ENCODE measurements at places on chromosomes 16 and 17.

GRCh38 chr17:949623-950303 is 29.8 kb downstream of the NXN start:
- DNase-seq: no peak

DNA sequence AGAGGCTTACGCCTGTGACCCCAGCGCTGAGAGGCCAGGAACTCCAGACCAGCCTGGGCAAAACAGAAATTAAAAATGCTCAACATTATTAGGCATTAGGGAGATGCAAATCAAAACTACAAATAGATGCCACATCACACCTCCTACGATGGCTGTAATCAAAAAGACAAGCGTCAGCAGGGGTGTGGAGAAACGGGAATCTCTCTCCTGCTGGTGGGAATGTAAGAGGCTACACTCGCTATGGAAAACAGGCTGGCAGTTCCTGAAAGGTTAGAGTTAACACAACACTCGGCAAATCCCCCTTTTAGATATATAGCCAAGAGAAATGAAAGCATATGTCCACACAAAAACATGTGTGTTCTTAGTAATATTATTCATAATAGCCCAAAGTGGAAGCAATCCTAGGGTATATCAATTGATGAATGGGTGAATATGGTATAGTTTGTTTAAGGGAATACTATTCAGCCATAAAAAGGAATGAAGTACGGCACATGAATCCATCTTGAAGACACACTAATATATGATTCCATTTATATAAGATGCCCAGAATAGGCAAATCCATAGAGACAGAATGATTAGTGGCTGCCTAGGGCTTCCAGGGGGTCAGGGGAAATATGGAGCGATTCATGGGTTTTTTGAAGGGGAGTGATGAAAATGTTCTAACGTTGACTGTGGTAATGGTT is 1.8 kb upstream of the NPRL3 start:
- no peak for DNase-seq

DNA sequence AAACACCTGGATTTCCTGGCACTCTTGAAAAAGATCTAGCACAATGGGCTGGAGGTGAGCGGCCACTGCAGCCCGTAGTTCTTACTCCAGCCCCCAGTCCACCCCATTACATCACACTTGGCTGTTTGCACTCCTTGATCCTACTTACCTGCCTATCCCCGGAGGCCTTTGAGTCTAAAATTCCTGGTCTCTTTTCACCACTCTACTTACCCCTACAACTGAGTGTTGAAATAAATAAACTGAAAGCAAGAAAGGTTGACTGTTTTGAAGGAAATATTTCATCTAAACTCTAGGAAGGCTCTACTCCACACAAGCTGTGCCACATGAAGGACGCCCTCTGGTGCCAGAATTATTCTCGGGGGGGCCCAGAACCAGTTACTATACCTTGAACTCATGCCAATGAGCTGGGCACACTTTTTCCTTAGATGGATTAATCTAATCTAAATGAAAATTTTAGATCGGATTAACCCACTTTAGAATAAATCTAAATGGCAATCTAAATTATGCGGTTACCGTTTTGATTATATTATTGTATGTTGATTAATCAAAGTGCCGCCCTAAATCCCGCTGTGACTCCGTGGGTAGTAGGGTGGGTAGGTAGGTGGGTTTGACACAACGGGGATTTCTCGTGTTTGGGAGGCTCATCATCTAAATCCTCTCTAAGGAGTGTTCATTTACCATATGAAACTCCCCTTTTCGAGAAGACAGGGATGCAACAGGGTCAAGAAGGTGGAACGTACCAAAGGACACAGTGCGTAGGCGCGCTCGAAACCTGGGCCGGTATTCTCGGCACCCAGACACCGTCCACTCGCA is 651 bp upstream of the EIF1 start:
- DNase-seq: peak; percentile 76

DNA sequence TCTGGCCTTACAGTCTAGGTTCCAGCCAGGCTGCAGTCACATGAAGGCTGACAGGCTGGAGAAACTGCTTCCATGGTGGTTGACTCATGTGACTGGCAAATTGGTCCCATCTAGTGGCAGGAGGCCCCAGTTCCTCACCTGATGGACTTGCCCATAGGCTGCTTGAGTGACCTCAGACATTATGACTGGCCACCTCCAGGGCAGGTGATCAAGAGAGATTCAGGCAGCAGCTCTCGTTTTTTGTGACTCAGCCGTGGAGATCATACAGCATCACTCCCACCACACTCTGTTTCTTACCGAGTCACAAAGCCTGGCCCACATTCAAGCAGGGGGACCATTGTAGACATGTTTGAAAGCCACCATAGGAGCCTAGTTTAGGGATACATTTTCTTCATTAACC is 34.5 kb downstream of the SIAH1 start:
- DNase-seq: peak; percentile 56

GRCh38 chr17:83106913-83107655 is 27.7 kb downstream of the METRNL start:
- DNase-seq: no peak

DNA sequence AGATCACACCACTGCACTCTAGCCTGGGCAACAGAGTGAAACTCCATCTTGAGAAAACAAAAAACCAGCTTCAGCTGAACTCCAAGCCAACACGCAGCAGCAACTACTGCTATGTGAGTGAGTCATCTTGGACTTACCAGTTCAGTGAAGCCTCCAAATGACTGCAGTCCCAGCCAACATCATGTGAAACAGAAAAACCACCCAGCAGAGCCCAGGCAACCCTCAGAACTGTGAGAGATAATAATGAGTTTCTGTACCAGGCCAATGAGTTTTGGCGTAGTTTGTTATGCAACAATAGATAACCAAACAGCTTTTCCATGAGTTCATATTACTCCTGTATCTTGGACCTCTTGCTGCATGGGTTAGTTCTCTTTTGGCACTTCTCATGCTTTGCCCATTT is 23.3 kb downstream of the PHF12 start:
- DNase-seq: peak; percentile 66

DNA sequence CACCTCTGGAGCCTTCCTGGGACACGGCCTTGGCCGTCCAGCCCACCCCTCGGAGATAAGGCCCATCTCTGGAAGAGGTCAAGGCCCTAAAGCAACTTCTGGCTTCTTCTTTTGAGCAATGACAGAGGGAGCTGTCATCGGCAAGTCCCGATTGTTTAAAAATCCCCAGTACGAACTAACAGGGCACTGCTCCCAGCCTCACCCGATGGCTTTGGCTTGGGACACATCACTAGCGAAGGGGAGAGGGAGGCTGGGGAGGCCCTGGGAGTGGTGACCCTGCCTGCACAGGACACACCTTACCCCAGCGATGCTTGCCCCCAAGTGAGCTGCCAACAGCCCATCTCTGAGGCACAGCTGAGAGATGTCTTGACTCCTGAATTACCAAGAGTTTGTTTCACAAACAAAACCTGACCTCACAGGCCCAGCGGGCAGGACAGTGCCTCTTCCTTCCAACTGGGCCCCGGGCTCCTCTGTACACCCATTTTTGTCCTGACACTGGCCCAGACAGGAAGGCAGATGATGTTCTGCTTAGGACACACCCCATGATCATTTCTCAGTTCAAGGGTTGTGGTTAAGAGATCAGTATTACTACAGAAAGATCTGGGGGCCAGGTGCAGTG is 4.8 kb downstream of the SYNGR2 start:
- DNase-seq: peak; percentile 36

DNA sequence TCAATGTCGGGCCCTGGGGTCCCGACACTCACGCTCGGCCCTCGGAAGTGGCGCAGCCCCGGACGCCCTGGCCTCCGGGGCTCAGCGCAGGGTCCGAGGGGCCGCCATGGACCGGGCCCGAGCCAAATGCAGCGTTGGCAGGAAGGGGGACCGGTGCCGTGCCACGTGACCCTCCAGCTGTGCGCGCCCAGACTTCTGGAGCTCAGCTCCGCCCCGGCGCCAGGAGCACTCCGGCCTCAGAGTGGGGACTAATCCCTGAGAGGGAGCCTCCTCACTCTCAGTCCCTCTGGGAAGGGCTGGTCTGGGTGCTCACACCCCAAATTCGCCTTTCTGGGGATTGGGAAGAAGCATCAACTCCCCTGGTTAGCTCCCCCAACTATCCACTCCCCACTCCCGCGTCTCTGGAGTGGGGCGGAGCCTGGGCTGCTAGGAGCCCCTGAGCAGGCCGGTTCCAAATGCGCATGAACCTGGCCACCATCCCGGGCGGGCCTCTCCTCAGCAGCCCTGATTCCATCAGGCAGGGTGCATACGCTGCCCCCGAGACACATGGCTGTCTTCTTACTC is at the start of gene B3GNT9:
B3GNT9 (minus strand) TSS at position 166 of the 564 bp plus-strand sequence. CDS start 513 bp downstream, outside the sequence.
- DNase-seq: peak; percentile 64

DNA sequence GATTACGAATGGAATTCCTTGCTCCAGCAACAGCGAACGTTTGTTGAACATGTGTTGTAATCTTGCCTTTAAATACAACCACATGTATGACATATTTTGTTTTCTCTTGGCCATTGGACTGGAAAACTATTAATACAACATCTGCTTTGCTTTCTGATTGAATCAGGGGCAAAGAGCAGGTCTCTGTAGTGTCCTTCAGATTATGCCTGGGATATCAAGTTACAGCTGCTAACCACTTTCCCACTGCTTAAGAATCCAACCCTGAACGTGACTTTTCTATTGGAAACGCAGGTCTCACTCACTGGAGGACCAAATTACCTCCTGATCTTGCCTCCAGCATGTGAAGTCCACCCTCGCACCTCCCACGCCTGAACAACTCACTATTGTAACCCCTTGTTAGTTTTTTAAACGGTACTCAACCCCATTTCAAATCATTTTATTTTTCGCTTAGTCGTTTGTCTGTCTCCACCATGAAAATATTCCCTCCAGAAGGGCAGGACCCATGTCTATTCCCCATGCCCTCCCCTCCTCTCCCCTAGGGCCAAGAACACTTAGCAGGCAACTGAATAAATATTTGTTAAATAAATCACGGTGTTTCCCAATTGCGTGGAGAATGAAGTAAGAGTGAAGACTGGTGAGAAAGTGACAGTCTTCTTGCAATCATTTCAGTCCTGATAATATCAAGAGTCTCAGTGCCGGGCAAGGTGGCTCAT is 57.4 kb upstream of the MRTFB start:
- DNase-seq: no peak

- peak; percentile 82 for DNase-seq
Measured at GRCh38 chr16:1772362-1772907, at the start of gene EME2. Gene EME2, plus strand, starts transcription at chr16:1772810. Its CDS starts 418 bp downstream, at chr16:1773228.

DNA sequence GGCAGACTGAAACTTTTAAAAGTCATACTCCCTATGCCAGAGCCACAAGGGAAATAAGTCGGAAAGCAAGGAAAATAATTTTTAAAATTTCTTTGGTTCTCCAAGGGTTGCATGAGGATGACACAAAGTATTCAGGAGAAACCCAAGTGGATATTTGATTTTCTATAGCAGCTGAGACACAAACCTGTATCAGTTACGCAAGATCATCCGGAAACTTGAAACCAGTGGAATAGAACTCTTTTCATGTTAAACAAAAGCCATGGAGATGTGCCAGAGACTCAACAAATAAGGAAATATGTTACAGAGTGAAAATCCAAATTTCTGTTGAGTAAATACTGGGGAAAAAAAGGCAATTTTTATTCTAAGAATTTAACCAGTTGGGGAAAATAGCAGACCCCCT is 294.7 kb downstream of the KIF2B start:
- no peak for DNase-seq

GRCh38 chr16:31079342-31079944 is 5.2 kb downstream of the ZNF646 start:
- DNase-seq: no peak

DNA sequence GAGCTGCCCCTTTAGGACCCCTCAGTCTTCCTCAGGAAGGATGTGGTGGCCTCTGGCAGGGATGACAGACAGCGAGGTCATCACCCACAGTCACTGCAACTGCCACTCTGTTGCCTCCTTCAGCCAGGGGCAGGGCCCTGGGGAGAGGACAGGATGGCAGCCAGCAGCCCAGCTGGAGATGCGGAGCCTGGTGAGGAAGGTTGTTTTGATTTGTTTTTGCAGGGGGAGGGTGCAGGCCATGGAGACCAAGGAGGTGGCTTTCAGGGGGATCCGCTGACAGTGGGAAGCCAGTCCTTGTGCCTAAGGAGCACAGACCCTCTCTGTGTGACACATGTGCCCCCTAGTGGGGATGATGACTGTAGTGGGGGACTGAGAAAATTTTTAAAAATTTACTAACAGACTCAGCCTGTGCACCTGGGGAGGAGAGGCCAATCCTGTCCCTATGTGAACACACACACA is 7.4 kb downstream of the PRCD start:
- peak; percentile 70 for DNase-seq

DNA sequence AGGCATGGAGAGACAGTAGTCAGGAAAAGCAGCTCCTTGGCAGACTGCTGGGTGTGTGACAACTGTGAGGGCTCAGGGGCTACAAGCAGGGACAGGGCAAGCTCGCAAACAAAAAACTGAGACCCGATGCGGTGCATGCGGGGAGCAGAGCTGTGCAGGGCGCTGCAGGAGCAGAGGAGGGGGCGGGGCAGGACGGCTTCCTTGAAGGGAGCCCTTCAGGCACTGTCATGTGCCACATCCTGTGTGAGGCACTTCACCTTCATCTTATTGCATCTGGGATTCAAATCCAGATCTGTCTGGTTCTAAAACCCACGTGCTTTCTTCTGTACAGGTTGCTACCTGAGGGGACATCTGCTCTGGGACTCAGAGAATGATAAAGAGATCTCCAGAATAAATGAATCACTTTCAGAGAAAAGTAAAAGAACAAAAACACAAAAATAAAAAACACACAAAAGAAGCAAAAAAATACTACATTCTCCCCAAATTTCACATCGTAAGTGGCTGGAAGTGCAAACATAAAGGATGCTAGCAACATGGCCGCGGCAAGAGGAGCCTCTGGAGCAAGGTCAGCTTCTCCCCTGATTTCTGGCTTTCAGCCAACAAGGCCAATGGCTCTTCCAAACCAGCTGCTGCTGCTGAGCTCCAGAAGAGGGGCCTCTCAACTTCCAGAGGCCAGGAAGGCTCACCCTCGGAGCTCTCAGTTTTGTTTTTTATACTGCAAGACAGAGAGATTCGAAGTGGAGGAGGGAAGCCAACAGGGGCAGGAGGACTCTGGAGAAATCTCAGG is 14.2 kb downstream of the LYRM9 start:
- DNase-seq: peak; percentile 78

GRCh38 chr16:12329246-12329995 is 352.9 kb downstream of the SNX29 start:
- no peak for DNase-seq

- DNase-seq: no peak
Measured at GRCh38 chr16:54588026-54588425, 301.4 kb upstream of the IRX3 start.

DNA sequence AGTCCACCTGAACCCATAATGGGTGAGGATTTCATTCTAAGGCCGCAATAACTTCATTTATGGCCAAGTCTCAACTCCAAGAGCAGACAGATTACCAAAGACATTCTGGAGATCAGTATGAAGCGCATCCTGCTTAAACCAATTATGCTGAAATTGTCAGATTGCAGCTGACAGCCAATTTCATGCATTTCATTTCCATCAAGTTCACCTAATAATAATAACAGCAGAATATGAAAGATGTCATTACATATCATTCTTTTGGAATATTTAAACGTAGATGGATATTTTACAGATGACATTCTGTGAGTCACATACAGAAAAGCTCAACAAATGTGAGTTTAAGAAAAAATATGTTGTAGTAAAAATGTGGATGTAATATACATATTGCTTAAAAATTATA is 54.9 kb upstream of the NACA2 start:
- DNase-seq: no peak

GRCh38 chr17:58786586-58787295 is 31.1 kb downstream of the PPM1E start:
- no peak for DNase-seq

Measured in activated CD4-positive, alpha-beta T cell treated with anti-CD3 and anti-CD28 coated beads for 36 hours (primary cell).